ENCODE measurements at places on chromosomes 12 and 14.

- DNase-seq: no peak
Observed at GRCh38 chr12:122117979-122118378, 39.4 kb downstream of the MLXIP start.

DNA sequence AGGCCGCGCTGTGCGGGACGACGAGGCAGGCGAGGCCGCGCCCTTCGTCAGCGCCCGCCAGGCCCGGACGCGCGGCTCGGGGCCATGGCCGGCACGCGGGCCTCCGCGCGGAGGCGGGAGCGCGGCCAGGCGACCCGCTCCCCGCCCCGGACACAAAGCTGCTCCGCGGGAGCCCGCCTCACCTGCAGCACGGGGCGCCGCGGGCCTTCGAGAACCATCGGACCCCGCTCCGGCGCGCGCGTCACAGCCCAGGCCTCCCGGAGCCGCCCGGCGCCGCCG is 342 bp downstream of the DICER1 start:
- no peak for DNase-seq

DNA sequence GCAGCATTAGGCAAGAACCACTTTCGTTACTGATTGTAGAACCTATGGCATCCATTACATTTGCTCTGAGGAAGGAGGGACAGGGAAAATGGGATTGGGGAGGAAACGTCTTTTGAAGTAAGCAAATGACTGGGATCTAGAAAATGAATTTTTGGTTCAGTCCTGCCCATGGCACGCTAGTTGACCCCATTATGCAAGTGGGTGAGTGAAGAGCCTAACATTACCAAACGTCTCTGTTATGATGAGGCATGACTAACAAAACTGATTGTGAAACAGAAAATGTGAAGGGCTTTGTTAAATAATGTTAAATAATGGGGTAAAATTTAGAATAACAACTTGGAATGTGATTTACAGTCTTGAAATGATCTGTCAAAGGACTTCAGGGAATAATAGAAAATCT is 38.9 kb downstream of the CPSF2 start:
- DNase-seq: peak; percentile 90

DNA sequence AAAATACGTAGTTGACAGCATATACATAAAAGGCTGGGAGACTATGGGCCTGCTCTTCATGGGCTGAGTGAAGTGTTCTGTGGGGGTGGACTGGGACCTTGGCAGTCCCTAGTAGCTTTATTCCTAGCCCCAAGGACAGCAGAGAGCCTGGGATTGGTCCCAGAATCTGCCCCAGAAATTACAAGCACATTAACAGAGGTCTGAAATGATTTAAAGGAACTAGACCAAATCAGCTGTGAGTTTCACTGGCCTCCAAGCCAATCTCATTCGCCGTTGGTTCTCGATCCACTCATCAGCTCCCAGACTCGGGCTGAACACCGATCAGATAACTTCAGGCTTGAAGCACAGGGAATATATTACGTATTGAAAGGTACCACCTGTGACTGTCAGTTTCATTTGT is 77.0 kb upstream of the PSMC1 start:
- no peak for DNase-seq

DNA sequence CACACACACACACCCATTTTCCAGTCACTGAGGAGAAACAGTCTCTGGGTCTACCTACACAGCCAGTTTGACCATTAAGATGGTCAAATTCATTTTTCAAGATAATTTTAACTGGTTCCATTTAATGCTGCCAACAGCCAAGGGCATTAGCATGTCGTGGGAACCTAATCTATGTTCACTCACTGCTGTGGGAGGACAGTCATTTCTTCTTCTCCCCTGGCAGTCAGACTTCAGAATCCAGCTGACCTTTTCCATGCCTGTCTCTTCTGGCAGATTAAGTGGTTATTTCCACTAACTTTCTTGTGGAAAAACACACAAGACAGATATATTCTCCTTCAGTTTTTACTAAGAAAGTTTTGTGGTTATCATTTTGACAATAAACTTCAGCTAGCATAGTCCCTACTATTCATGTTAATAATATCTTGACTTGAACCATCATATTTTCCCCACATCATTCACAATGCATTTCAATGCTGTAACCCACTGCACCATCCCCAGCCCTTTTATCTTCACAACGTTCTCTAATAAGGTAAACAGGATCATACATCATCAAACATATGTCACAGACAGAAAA is 82.2 kb downstream of the DAD1 start:
- no peak for DNase-seq

DNA sequence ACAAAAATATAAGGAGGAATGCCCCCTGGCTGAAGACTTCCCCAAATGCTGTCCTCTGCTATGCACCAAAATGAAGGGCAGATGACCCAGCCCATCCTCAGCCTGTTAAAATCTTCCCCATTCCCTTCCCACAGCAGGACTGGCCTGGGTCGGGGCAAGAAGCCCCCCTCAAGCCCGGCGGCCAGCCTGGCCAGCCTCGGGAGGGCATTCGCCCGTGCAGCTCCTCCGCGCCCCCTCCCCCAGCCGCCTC is 413 bp downstream of the RARG start:
- DNase-seq: no peak

- DNase-seq: peak; percentile 96
Observed at GRCh38 chr12:89333564-89334252, 18.6 kb downstream of the DUSP6 start.

GRCh38 chr14:24889843-24890242 is 160.1 kb downstream of the STXBP6 start:
- no peak for DNase-seq

- peak; percentile 60 for DNase-seq
Observed at GRCh38 chr14:32254952-32255679, 52.0 kb upstream of the RNU6-8 start.

DNA sequence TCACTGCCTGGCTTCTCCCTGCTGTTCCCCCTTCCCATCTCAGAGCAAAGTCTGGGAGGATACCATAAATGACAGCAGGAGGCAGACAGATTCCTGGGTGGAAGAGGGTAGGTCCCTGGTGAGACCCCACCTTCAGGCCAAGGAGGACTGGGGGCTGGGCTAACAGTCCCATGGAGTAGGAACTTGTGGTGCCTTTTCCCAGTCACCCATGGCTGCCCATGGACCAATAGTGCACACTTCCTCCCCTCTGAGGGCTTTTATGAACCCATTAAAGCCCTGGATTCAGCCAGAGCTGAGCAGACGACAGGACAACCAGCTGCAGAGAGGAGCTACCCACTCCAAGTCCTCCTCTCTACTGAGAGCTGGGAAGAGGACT is 36.6 kb upstream of the OR5AU1 start:
- DNase-seq: no peak

- no peak for DNase-seq
Observed at GRCh38 chr12:39581592-39581991, 38.0 kb downstream of the ABCD2 start.

DNA sequence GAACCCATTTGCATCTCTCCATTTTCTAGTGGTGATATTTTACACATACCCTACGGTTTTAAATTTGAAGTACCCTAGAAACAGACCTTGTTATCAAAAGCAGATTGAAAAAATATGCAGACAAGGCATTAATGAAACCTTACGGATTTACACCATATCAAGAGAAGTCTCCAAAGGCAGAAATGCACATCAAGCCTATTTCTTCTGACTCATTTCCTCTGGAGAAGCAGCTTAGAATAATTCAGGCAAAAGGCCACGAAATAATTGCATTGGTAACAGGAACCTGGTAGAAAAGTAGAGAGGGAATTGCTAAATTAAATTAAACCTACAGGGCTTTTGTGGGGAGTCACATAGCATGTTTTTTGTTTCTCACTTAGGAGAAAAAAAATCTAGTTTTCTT is 34.7 kb downstream of the KICS2 start:
- peak; percentile 83 for DNase-seq

GRCh38 chr14:104072586-104072985 is 12.9 kb upstream of the ASPG start:
- DNase-seq: no peak

GRCh38 chr12:3928538-3929184 is 55.5 kb upstream of the PARP11 start:
- DNase-seq: no peak

DNA sequence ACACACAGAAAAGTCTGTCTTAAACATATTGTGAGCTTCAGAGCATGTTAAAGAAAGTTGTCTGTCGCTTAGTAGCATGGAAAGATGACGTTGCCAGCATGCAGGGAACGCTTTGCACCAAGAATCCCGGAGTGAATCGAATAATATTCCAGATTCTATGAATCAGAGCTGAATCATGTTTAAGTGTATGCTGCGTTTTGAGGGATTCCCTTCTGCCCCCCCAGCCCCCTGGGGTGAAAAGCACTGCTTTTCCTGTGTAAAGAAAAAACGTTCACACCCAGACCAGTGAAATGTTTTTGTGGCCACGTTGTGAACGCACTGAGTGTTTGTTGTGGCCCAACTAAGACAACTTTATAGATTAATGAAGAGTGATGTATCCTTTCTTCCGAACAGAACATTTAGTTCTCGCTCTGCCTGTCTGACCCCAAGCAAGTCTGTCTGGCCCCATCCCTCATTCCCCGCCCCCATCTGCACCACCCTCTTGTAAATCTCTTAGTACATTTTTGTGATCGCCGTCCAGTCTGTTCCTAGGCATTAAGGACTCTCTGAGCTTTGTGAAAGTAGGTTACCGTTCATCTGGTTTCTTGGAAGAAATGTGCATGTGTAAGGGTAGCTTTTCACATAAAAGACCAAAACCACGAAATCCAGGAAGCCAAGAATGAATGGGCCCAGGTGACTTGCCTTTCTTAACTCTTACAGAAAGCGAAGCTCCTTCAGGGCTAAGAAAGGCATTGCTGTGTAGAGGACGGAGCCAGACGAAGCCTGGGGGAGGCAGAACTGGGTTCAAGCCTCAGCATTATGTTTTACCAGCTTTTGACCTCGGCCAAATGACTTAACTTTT is 103.0 kb downstream of the SAMD4A start:
- no peak for DNase-seq

- DNase-seq: no peak
Observed at GRCh38 chr14:21108791-21109190, 7.9 kb downstream of the TMEM253 start.

DNA sequence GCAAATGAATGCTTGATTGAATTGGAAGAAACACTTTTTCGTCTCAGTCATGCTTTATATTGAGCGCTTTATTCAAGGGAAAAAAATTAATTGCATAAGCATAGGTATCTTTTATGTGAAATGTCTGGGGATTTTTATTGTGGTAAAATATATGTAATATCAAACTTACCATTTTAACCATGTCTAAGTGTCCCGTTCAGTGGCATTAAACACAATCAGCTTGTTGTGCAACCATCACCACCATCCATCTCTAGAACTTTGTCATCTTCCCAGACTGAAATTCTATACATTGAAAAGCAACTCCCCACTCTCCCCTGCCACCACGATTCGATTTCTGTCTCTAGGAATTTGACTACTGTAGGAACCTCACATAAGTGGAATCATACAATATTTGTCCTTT is 39.8 kb downstream of the PHLDA1 start:
- DNase-seq: no peak

GRCh38 chr14:99831903-99832685 is 38.9 kb downstream of the EML1 start:
- no peak for DNase-seq

GRCh38 chr14:49220492-49220891 is 365.7 kb downstream of the RPS29 start:
- no peak for DNase-seq

DNA sequence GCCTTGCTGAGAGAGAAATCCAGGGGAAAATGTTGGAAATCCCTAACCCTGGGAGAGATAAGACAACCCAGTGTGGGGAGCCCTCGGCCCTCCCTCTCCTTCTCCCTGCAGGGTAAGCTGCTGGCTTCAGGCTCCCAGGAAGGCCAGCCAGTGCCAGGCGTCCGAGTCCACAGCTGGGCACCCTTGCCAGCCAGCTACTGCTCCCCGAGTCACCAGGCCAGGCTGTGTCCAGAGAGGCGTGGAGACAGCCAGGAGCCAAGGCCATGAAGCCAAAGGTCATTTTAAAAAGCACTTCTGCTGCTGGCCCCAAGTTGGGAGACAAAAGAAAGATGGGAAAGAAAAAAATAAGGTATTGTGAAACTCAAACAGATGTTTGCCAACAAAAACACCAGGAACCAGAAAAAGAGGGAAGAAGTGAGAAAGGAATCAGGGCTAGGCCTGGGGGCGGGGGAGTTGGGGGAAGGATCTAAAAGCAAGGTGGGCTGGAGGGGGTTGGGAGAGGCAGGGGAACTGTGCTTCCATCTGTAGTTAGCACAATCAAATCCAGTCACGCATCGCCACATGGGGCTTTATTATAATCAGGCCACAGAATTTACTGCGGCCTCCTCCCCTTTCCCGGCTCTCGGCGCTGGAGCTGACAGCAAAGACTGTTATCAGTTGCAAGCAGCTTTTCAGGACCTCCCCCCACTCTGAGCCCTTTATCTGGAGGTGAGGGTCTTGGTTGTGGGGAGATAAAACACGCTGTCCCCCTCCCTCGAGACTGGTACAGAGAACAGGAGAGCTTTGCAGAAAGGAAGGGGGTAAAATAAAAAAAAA is 33.5 kb downstream of the RBM19 start:
- DNase-seq: no peak

DNA sequence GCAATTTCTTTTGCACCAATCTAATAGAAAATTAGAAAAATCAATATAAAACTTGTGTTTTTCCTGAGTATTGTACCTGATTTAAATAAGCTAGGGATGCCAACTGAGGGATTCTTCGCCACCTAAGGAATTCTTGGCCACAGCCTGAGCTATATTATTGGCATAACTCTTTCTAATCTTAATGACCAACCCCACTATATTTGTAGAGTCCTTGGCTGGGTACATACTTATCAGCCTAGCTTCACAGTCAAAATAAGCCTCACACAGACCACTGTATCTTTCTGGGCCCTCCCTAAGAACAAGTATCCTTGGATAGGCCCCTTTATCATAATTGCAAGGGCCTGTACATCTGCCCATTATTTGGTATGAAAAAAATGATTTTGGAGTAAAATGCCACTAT is 247.1 kb downstream of the DUSP6 start:
- DNase-seq: no peak

- DNase-seq: no peak
Observed at GRCh38 chr12:3571724-3572123, 80.7 kb downstream of the PRMT8 start.

GRCh38 chr12:118098401-118098800 is 5.4 kb downstream of the VSIG10 start:
- DNase-seq: no peak

DNA sequence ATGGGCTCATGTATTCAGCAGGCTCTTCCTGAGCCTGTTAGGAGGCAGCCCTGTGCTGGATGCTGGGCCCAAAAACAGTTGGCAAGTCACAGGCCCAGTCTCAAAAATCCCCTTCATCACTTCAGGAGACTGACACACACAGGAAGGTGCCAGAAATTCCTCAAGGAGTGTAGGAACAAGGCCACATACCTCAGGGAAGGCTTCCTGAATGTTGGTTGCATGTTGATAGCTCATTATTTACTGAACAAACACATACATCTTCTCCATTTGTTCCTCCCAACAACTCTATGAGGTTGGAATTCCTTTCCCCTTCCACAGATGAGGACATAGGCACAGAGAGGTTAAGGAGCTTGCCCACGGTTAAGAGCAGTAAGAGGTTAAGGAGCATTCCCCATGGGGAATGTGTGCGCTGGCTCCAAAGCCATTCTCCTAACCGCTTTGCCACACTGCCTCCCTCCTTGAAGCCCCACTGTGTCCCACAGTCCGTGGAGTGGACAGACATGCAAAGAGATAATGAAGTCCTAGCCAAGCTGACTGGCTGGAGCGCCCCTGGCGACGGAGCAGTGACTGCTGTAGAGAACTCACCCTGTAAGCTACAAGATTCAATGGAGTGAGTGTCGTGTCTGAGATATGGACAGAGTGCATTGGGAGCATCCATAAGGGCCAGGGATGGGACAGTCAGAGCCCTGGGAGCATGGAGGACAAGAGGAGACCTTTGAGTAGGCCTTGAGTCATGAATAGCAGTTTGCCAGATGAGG is 3.3 kb downstream of the HHIPL1 start:
- no peak for DNase-seq
